ENCODE measurements at places on chromosomes 11 and 22.

DNA sequence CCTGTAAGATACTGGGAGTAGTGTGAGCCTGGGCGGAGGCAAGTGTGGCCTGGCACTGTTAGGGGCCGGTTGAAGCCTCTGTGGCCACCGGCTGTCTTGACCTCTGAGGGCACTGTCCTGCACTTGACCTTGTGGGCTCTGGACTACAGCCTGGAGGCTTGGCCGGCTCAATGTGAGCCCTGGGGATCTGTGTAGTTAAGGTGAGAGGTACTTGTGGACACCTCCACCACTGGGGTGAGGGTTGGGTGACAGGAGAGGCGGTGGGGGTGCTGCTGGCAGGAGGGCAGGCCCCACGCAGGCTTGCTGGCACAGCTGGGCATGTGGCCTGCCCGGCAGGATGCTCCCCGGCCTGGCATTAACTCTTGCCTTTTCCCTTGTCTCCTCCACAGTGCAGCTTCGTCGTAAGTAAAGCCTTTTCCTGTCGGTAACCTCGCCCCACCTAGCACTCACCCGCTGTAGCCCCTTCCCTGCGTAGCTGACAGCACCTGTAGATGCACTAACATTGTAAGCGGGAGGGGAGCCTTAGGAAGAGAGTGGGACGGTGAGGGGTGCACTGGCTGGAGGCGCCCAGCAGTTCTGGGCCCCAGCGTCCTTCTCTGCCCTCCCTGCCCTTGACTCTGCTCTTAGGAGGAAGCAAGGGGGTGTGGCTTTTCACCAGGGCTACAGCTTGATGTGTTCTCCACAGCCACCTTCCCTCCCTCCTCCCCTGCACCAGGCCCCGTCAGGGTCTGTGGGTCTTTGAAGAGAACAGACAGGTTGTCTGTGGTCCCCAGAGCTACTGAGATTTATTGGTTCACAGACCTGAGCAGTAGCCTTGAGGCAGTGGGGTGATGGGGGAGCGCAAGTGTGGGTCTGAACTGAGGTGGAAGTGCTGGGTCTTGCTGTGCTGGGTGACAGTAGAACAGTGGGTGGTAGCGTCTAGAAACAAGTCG is 17.6 kb downstream of the INCENP start:
- no peak for DNase-seq

GRCh38 chr11:71461696-71462095 is 8.7 kb downstream of the NADSYN1 start:
- DNase-seq: no peak

- no peak for DNase-seq
Measured at GRCh38 chr11:105538588-105538987, 71.3 kb upstream of the GRIA4 start.

DNA sequence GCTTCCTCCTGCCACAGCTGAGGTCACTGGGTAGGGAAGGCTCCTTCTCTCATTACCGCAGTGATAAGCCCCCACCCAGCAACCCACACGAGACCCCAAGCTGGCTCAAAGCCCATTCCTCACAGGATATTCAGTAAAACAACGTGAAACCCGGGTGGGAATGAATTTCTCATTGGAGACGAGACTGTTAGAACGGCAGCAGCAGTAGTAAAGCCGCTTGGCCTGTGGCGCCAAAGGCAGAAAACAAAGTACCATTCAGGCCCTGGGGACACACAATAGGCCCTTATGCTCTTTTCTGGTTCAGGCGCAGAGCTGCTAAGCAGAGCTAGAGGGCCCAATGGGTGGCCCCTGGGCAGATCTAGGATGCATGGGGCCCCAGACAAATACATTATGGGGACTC is 45.3 kb downstream of the PC start:
- DNase-seq: no peak

DNA sequence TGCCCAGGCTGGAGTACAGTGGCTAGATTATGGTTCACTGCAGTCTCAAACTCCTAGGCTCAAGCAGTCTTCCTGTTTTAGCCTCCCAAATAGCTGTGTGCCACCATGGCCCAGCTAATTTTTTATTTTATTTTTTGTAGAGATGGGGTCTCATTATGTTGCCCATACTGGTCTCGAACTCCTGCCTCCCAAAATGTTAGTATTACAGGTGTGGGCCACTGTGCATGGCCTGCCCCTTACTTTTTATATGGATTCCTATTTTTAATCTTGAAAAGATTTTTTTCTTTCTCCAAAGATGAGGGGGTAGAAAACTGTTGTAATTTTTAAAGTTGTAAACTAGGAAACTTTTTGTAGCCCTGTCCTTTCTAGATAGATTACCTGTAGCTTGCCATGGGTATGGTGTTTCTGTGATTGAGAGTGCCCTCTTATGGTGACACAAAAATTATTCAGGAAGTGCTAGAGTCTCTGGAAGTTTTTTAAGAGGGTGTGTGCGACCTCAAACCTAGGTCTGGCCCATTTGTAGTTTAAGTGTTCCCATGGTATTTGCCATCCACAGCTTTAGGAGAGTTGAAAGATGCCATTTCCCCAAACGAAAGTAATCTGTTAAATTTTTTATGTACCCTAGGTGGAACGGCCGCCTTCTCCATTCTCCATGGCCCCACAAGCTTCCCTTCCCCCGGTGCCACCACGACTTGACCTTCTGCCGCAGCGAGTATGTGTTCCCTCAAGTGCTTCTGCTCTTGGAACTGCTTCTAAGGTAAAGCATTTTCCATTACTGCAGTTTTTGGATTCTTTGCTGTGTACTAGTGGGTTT is 32.4 kb downstream of the MCAM start:
- peak; percentile 5 for DNase-seq

- no peak for DNase-seq
Measured at GRCh38 chr11:114848027-114848426, 169.7 kb downstream of the NXPE2 start.

- DNase-seq: no peak
Measured at GRCh38 chr11:31337806-31338205, 31.7 kb downstream of the DCDC1 start.

DNA sequence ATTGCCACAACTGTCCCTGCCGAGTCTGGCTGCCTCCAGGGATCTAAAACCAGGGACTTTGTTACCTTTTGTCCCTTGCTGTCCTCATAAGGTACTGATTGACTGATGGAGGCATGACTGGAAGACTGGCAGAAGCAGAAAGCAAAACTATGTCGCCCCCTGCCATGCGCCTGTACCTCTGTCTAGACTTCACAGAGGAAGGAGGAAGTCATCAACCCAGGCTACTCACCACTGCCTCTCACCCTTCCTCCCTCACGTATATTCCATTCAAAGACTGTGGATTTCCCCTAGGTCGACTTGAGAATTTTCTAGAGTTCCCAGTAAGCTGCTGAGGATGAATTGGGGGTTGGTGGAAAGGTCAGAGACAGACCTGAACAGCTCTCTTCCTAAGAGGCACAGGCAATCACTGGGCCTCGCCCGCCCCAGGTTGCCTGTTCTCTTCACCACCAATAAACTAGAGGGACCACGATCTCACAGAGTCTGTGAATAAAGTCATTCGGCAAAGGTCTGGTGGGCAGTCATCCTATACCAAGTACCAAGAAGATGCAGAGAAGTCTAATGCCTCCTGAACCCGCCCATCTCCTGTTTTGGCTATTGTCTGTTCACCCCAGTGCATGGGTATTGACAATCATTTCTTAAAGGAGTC is 27.5 kb upstream of the CHST1 start:
- no peak for DNase-seq

DNA sequence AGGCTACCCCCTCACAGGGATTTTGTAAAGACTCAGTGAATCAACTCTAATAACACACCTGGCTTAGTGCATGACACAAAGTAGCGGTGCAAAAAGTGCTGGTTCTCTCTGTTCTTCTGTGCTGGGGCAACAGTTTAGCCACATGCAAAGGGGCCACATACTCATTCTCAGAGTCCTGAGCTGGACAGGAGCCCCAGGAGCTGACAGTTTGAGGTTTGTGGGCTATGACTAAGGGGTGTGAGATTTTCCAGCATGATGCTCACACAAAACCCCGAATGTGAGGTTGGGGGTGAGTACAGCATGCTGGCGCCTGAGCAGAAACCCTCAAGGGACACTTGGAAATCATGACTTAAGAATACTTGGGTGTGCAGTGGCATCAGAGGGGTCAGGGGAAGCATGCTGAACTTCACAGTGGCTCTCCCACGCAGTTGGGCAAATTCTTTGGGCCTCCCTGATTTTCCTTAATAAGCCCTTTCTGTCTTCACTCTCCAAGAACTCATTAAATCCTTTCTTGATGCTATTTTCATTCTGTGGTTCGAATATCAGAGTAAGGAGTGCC is 31.0 kb downstream of the TMPRSS5 start:
- DNase-seq: no peak

GRCh38 chr11:57469268-57469667 is 8.9 kb downstream of the RTN4RL2 start:
- DNase-seq: no peak

DNA sequence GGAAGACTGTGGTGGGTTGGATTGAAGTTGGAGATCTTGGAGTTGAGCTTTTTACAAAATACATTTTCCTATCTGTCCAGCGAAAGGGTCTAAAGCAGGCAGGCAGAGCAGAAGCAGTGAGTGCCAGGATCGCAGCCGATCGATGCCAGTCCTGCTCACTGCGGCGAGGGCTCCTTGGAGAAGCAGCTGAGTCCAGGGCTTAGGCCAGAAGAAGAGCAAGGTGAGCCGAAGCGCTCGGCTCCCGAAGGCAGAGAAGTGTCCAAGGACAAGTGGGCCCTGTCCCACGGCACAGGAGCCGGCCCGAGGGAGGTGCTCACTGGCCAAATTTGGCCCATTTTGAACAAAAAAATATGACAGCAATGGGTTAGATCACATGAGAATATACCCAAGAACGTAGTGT is 637.8 kb downstream of the BRD1 start:
- DNase-seq: no peak

DNA sequence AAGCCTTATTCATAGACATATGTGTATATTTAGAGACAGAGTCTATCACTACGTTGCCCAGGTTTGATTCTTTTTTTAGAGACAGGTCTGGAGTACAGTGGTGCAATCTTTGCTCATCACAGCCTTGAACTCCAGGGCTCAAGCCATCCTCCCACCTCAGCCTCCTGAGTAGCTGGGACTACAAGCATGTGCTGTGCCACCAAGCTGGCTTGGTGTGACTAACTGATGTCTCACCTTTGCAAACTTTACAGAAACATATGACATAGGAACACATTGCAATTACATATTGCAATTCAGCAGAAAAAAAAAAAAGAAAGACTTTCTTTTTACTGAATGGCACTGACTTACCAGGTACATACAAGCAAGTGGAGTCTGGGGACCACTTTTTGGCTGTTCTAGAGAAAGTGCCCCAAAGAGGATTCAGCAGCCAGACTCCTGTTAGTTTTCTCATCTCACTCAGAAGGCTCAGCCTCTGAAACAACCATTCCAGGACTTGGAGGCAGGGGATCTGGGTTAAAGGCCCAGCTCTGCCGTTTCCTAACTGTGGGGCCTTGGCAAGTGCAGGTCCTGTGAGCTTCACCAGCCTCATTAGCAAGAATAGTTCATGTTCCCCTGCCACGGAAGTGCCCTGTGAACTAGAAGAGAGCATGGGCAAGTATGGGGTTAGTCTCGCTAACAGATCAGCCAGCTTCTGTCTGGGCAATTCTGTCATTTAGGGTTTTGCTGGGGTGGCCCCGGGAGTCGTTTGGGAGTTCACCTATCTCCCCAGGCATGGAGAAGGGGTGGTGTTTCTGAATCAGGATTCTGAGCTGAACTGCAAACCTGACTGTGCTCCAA is 11.3 kb upstream of the NFAM1 start:
- peak; percentile 14 for DNase-seq

DNA sequence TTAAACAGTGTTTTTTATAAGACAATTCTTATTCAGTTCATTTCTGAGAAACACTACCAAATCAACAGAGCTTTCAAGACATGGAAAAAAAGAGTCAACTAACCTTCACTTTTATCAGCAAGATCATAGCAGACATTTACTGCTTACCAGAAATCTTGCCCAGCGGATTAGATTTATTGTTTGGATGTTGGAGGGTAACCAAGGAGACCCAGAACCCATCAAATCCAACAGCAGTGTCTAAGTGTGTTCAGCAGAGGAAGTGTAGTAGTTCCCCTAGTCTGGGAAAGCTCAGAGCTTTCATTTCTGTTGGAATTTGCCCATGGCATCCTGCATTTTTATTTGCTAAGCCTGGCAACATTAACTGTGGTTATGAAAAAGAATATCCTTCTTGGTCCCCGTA is 2.4 kb upstream of the PGM2L1 start:
- no peak for DNase-seq

- DNase-seq: no peak
Measured at GRCh38 chr22:26109686-26110315, 59.5 kb upstream of the SEZ6L start.

GRCh38 chr11:3080104-3080503 is 22.9 kb upstream of the CARS1 start:
- no peak for DNase-seq

- no peak for DNase-seq
Measured at GRCh38 chr11:16987205-16987568, 27.0 kb downstream of the PLEKHA7 start.

DNA sequence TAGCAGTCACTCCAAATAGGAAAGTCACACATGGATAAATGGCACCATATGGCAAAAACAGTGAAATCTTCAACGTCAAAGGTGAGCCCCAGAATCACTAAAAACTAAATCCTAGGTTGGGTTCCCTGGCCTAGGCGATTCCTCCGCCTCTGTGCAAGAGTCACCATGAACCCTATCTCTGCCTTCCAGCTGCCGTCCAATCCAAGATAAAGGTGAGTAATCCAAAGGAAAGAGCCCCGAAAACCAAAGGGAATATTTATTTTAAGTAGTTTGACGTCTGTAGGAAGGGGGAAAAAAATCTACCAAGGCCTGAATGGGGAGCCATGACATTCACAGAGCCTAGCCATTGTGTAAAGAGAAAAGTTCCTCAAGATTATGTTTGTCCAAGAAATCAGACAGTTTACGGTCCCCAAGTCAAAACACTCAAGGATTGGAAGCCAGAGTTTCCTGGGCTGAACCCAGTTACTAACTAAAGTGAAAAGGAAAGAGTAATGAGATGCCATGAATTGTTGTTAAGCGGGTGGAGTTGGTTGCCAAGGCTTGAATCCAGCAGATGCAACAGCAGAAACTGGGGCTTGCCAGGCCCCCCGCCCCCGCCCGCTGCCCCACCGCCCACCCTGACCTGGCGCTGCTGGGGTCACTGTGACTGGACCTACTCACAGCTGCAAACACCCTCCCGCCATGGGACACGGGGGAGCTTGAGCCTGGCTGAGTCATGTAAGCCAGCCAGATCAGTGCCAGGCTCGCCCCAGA is 39.7 kb upstream of the ETS1 start:
- DNase-seq: no peak

- DNase-seq: no peak
Measured at GRCh38 chr11:66008095-66008467, 3.7 kb upstream of the CST6 start.

- DNase-seq: no peak
Measured at GRCh38 chr11:70610566-70611565, 212.5 kb downstream of the CTTN start.

DNA sequence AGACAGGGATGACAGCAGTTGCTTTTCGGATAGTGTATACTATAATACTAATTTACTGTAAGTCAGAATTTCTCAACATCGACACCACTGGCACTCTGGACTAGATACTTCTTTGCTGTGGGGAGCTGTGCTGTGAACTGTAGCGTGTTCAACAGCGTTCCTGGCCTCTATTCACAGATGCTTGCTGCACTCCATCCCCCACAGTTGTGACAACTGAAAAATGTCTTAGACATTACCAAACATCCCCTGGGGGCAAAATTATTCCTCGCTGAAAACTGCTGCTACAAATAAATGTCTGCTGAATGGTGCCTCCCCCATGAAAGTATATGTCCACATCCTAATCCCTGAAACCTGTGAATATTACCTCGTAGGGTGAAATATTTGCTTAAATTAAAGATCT is 7.5 kb upstream of the SLC15A3 start:
- DNase-seq: no peak

- DNase-seq: peak; percentile 63
Measured at GRCh38 chr11:108199446-108200321, 22.8 kb downstream of the NPAT start.

- DNase-seq: no peak
Measured at GRCh38 chr11:63918507-63919191, 1.7 kb upstream of the RCOR2 start.
